Activated CD4-positive, alpha-beta T cell treated with anti-CD3 and anti-CD28 coated beads for 36 hours (primary cell): ENCODE measurements at places on chromosomes 7 and 10. TPM values are rescaled to one million over a fixed set of nuclear protein-coding genes. Genes with fewer than 3 reads are reported as not detected.

KCNH2 gene
- 0.48 TPM for total RNA-seq

IDI2 gene
- total RNA-seq, result not detected

LOXL4 gene
- not detected for total RNA-seq

HOXA10 gene
- total RNA-seq, result not detected

TMEM273 gene
- 26.5 TPM for total RNA-seq

BTBD16 gene
- total RNA-seq, result not detected

INPP5A gene
- 8.1 TPM for total RNA-seq

UNCX gene
- not detected for total RNA-seq

LIPN gene
- total RNA-seq, result not detected

PCGF6 gene
- total RNA-seq, result 14.8 TPM

EEF1AKMT2 gene
- 21.4 TPM for total RNA-seq

DLD gene
- 101 TPM for total RNA-seq

GPR15LG gene
- total RNA-seq, result not detected

CCDC186 gene
- total RNA-seq, result 13.9 TPM

NPSR1 gene
- not detected for total RNA-seq

PDK4 gene
- total RNA-seq, result not detected

NKX1-2 gene
- total RNA-seq, result not detected

FRMPD2 gene
- not detected for total RNA-seq

SLC4A2 gene
- total RNA-seq, result 58.7 TPM

LRRC17 gene
- 0.21 TPM for total RNA-seq

ACBD7 gene
- total RNA-seq, result 2.6 TPM

STEAP4 gene
- not detected for total RNA-seq
